Upper lobe of left lung (tissue), 6 donors: ENCODE measurements at places on chromosomes 4 and X. TPM values are rescaled to one million over a fixed set of nuclear protein-coding genes. Genes with fewer than 3 reads are reported as not detected.

Gene GUCY1B1
- 19.8 TPM for total RNA-seq

Gene CFP
- 16.4 TPM for total RNA-seq

Gene ARL13A
- total RNA-seq, result not detected

Gene SLC25A43
- 23.0 TPM for total RNA-seq

Gene TMEM192
- total RNA-seq, result 6.2 TPM

Gene RGS12
- 17.8 TPM for total RNA-seq

Gene RIBC1
- total RNA-seq, result 7.8 TPM

Gene RAP1GDS1
- total RNA-seq, result 47.2 TPM

Gene TXK
- 4.7 TPM for total RNA-seq

Gene GABRB1
- total RNA-seq, result not detected

Gene GPC3
- 63.2 TPM for total RNA-seq

Gene SOD3
- 484 TPM for total RNA-seq

Gene TRIML2
- not detected for total RNA-seq

Gene MAGEA2
- not detected for total RNA-seq

Gene SAGE1
- total RNA-seq, result not detected

Gene RS1
- 5.2 TPM for total RNA-seq
